ENCODE measurements at places on chromosomes 1 and 21.
A peak's percentile ranks its signal among the peaks of the same experiment; 100 is the strongest.

GRCh38 chr1:53847980-53848379 is 9.9 kb upstream of the NDC1 start:
- DNase-seq = no peak

DNA sequence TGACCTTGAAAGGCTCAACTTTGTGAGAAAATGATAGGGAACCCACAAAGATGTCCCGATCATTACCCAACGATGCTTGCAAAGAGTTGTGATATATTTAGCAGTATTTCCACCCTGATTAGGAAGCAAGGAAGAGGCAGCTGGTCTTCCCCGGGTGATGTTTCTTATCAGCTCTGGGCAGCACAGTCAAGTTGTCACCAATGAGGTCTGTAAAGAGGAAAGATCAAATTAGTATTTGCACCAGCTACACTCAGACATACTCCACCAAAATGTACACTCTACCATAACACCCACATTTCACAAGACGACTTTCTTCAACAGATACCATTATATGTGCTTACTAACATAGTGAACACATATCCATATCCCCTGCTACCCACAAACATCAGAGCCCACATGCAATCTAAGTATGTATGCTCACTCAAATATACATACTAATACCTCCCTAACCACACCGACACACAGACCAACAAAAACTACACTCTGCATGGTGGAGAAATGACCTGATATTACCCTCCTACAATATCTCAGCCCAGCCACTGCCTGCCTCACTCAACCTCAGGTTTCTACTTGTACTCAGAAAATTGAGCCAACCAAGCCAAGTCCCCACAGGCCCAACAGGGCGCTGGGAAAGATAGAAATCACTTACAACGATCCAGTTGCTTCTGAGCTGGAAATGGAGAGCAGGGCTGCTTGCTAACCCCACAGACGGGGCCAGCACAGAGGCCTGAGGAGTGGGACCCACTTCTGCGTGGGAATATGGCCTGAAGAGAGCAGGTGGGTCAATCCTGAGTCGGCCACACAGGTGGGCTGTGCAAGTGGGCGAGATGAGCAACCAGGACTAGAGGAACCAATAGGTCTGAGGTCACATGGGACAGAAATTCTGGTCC is 4.6 kb upstream of the BTG2 start:
- no peak for DNase-seq

DNA sequence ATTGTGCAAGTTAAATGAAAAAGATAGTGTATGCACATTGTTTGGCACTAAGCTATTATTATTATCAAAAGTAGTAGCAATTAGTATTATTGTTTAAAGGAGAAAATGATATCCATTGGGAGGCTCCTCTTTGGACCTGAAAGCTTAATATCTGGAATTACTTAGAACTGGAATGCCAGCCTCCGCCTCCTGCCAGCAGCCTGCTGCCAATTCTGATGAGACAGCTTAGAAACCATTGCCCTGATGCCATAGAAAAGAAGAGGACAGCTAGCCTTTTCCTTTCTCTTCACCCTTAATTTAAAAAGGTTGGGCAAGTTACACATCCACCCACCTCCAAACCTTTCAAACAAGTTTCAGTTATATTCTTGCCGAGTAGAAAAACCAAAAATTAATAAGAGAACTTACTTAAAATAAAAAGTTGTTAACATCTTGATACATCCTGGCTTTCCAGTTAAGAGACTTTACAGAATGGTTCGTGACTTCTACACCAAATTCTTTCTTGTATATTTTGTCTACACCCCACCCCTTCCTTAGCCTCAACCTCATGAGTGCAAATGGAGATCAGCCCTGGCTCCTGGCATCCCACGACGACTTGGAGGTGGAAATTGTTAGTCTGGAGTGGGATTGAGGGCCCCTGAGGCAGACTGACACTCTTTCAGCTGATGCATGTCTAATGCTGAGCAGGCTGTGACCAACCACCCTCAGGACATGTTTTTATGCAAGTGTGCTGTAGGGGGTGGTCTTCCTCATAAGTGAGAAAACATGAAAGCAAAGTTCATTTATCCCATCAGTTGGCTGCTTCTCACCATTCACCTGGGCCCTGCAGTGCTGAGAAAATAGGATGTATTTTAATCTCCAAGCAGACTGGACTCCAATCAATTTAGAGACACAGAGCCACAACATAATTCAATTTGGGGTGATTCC is 120.6 kb downstream of the KCNJ15 start:
- DNase-seq = no peak

- no peak for DNase-seq
These were observed 55.2 kb upstream of the PTGS2 start for GRCh38 chr1:186735463-186735862.

- DNase-seq = no peak
These were observed 40.7 kb upstream of the EYA3 start for GRCh38 chr1:28129150-28129549.

DNA sequence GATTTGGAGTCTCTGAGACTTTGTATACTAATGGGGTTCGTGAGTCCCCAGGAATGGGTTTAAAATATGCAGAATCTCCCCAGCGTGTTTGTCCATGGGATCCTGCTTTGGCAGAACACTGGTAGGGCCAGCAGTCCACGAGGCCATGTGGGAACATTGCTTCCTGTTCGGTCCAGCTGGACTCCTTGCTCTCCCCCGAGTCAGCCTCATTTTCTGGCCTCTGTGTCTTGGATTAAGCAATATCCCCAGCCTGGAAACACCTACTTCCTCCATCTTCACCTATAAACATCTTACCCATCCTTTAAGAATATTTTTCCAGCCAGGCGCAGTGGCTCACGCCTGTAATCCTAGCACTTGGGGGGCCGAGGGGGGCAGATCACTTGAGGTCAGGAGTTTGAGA is 142.4 kb downstream of the NAV1 start:
- no peak for DNase-seq

DNA sequence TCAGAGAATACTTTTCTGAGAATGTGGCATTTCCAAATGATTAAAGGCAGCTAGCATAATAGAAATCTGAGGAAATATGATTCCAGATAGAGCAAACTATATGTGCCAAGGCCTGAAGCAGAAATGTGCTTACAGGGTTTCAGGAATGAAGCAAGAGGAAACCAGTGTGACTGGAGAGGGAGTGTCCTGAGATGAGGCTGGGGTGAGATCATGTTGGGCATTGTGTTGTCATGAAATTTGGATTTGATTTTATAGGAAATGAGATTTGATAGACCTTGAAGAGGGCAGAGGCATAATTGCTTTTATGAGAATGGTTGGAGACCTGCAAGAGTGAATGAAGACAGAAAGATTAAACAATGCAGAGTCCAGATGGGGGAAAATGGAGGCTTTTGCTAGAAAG is 338.1 kb upstream of the SNX7 start:
- no peak for DNase-seq

DNA sequence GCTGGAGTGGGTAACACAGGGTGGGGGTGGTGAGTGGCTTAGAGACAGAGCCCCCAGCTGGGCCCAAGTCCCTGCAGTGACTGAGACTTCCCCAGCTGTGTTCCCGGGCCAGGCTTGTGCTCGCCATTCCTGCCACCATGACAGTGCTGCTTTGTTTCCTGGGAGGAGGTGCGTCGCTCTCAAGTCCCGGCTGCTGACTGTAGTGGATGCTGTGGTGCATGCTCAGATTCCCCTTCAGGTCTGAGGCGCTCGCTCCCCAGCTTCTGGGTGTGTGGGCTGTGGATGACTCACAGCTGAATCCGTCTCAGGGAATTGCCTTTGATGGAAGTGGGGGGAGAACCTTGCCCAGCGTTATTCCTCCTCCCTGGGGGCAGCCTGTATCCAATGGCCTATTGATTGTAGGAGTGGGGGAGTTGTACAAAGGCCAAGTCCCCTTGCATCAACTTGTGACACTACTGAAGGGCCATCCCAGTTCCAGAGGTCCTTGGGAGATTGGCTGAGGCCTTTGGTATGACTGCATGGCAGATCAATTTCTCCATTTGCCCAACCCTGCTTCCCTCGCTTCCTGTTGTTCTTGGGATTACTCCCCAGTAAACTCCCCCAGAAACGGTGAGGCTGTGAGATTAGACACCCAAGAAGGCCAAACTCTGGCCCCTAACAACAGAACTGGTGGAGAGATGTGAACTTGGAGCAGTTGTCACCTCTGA is 17.8 kb upstream of the POU3F1 start:
- DNase-seq = no peak

- DNase-seq = no peak
These were observed 7.0 kb downstream of the KRTAP10-12 start for GRCh38 chr21:44703731-44704635.

DNA sequence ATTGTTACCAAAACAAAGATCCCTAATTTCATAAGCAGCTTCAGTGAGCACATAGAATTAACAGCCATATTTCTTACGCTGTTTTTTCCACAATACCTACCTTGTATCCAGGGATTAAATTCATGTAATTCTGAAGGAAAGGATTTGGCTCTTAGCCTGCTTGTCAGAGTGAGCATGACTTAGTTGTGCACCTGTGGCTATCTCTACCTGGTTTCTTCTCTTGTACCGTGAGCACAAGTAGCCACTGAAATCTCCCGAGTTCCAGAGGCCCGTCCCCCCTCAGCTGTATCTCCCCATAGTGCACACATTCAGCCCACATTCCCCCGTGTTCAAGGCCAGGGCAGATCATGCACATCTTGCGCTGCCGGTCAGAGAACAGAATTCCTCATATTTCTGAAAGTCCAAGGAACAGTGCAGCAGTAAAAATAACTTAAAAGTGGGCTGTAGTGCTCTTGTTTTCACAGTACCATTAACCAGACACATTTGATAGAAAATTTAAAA is 2.3 kb downstream of the TENT5C start:
- no peak for DNase-seq

GRCh38 chr21:33810766-33811165 is 104.8 kb downstream of the ATP5PO start:
- DNase-seq = no peak

GRCh38 chr1:17183388-17184160 is 21.4 kb upstream of the PADI1 start:
- DNase-seq = no peak

- DNase-seq = no peak
These were observed 29.7 kb downstream of the TRIM11 start for GRCh38 chr1:228376651-228377631.

GRCh38 chr1:109667452-109668122 is at the start of gene GSTM2:
GSTM2 (plus strand) TSS chr1:109668057; CDS start chr1:109668116, 59 bp downstream.
- peak; percentile 65 for DNase-seq

DNA sequence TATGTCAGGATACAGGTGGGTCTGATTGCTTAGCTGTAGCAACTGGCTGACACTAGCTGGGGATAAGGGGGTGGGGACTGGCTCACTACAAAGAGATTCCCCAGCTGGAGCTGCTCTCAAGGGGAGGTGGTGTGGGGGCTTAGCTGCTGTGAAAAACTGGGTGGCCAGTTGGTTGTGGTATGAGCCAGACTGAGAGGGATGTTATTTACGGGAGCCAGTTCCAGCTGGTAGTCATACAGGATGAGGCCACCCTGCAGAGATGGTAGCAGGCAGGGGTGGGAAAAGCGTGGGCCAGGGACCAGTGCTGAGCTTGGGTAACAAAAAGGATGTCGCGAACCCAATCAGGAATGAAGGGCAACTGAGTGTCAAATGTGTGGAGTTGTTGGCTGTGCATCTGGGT is 204.0 kb upstream of the C21orf91 start:
- no peak for DNase-seq

DNA sequence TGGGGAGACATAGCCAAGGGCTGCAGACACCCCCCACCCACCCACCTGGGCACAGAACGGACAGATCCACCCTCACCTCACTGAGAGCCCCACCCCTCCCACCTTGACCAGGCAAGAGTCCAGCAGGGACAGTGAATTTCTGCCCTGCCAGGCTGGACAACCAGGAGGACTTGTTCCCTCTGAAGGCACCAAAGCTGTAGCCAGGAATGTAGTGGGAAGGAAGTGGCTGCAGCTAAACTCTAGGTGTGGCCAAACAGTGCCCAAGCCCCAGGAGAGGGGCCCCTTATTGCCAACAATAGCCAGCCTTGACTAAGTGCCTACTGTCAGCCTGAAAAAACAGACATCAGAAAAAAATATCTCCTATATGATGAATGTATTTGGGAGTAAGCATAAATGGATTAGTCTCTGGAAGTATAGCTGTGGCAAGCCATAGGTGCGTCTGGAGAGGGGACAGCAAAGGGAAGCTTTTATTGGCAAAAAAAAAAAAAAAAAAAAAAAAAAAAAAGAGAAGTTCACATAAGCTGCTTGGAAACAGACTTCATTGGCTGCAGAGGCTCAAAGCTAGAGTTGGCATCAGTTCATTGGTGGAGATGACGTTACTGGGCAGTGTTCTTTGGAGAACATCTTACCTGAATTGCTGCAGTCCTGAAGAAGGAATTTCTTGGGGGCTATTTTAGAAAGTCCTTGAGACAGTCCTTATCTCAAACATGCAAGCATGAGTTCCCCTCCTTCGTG is 64.1 kb upstream of the TMEM51 start:
- no peak for DNase-seq

- DNase-seq = no peak
These were observed 893.5 kb downstream of the LTN1 start for GRCh38 chr21:28099001-28099705.

DNA sequence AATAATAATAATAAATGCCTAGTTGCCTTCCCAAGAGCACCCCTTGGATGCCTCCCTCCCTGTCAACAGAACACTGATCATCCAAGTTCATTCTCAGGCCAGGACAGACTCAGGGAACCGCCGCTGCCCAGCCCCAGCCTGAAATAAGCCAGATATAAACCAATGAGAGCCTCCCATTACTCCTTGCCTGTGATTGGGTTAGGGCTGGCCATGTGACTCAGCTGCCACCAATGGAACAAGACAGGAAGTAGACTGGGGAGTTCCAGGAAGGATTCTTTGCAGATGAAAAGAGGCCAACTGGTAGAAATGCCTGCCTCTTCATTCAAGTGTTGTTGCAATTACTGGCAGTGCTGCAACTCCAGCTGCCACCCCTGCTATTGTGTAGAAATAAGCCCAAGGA is 146.4 kb upstream of the TIAM1 start:
- DNase-seq = no peak

DNA sequence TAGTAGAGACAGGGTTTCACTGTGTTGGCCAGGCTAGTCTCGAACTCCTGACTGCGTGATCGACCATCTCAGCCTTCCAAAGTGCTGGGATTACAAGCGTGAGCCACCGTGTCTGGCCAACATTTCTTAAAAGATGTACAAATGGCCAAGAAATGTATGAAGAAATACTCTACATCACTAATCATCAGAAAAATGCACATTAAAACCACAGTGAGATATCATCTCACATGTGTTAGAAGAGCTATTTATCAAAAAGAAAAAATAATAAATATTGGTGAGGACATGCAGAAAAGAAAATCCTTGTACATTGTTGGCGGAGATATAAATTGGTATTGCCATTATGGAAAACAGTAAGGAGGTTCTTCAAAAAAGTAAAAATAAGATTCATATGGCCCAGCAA is 33.6 kb upstream of the TNFSF18 start:
- no peak for DNase-seq

DNA sequence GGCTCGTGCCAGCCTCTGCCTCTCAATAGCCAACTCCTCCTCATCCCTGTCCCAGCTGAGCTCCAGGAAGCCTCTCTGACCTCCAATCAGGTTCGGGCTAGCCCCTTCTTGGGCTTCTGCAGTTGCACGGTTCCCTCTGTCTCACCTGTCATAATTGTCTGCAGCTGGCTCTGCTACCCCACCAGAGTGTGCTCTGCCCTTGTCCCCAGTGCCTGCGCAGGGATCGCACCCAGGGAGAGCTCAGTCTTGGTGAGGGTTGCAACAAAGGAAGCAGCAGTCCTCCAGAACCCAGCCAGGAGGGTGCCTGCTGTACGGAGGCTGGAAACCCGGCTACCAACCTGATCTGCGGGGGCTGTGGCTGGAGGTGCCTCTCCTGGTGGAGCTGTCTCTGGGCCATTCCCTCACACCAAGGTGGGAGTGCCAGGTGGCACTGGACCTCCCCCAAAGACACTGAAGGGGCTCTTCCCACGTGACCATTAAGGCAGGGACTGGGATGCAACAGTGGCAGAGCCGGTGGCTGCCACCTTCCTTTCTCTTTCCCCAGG is 63.5 kb upstream of the DMRTB1 start:
- DNase-seq = no peak
